ENCODE measurements at places on chromosomes 6 and 20. TPM values are rescaled to one million over a fixed set of nuclear protein-coding genes. Genes with fewer than 3 reads are reported as not detected.

The EYA4 gene
- 0.12 TPM for total RNA-seq

The CLDN20 gene
- total RNA-seq: not detected

The NKAIN4 gene
- total RNA-seq: not detected

The SLC35D3 gene
- total RNA-seq: not detected

The TDRD6 gene
- 0.12 TPM for total RNA-seq

The RFX6 gene
- not detected for total RNA-seq

The NFKBIE gene
- total RNA-seq: 3.6 TPM

The ZKSCAN3 gene
- total RNA-seq: 4.7 TPM

The MEP1A gene
- not detected for total RNA-seq

The CAGE1 gene
- total RNA-seq: 0.06 TPM

The RAD21L1 gene
- total RNA-seq: not detected

The FUT9 gene
- total RNA-seq: not detected

The GRM1 gene
- total RNA-seq: 0.13 TPM

The FAM83B gene
- total RNA-seq: not detected

The VGLL2 gene
- total RNA-seq: not detected

The VPS16 gene
- 77.8 TPM for total RNA-seq

The CCDC170 gene
- 2.0 TPM for total RNA-seq

The ADGRB3 gene
- 1.4 TPM for total RNA-seq

The VNN1 gene
- 0.19 TPM for total RNA-seq

The HS3ST5 gene
- total RNA-seq: 0.06 TPM

The PNPLA1 gene
- total RNA-seq: not detected

The HCRTR2 gene
- total RNA-seq: not detected

The EPHA7 gene
- total RNA-seq: under 0.01 TPM

The PRR18 gene
- not detected for total RNA-seq

The FAM50B gene
- total RNA-seq: 11.0 TPM

The MYB gene
- total RNA-seq: 0.53 TPM

The SLC2A4RG gene
- total RNA-seq: 19.3 TPM

The RWDD2A gene
- 5.0 TPM for total RNA-seq
